ENCODE measurements at places on chromosomes 7 and 10. TPM values are rescaled to one million over a fixed set of nuclear protein-coding genes. Genes with fewer than 3 reads are reported as not detected.

ADIRF gene
- 12.0 TPM for polyA plus RNA-seq

UTF1 gene
- polyA plus RNA-seq = 0.09 TPM

GOLGA7B gene
- 0.34 TPM for polyA plus RNA-seq

AEBP1 gene
- 48.2 TPM for polyA plus RNA-seq

- DNase-seq = no peak
Measured at GRCh38 chr7:156892081-156892800, 742 bp downstream of the LMBR1 start.

DNA sequence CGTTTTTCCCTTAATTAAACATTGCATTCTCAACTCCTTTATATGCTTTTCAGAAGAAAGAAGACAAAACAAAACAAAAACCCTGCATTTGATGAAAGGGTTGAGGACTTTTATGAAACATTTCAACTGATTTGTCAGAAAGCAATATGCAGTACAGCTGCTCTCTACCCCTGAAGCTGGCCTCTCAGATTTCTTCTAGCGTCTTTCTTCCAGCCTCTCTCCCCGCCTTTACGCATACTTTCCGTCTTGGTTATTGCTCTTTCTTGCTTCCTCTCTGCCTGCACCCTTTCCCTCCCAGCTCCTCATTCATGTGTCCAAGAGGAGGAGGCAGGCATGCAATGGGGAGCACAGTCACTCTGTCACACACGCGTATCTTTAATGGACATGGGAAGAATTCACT, 91.0 kb upstream of the COL1A2 start:
- DNase-seq = peak; percentile 76

CYP2C19 gene
- polyA plus RNA-seq = not detected

PTER gene
- polyA plus RNA-seq = 11.5 TPM

GRCh38 chr10:12628153-12628552, 278.8 kb downstream of the CAMK1D start:
- DNase-seq = no peak

PSMG3 gene
- polyA plus RNA-seq = 22.4 TPM

- no peak for DNase-seq
Measured at GRCh38 chr7:158805414-158805813, 23.9 kb downstream of the ESYT2 start.

Measured in right lung (tissue), 10 donors.